CD8-positive, alpha-beta memory T cell (primary cell): ENCODE measurements at places on chromosomes 6 and 20. TPM values are rescaled to one million over a fixed set of nuclear protein-coding genes. Genes with fewer than 3 reads are reported as not detected.

The TNF gene
- total RNA-seq = 207 TPM

The TRAPPC3L gene
- total RNA-seq = not detected

The CLPSL2 gene
- total RNA-seq = not detected

- no peak overlapping the region for H3K4me3 ChIP-seq
- H3K27ac ChIP-seq = no peak overlapping the region
- H3K4me1 ChIP-seq = no peaks in the 10 kb centered on the region
- H3K27me3 ChIP-seq = no peaks in the 10 kb centered on the region
Measured at GRCh38 chr20:58715801-58716475, 23.3 kb downstream of the NPEPL1 start.

DNA sequence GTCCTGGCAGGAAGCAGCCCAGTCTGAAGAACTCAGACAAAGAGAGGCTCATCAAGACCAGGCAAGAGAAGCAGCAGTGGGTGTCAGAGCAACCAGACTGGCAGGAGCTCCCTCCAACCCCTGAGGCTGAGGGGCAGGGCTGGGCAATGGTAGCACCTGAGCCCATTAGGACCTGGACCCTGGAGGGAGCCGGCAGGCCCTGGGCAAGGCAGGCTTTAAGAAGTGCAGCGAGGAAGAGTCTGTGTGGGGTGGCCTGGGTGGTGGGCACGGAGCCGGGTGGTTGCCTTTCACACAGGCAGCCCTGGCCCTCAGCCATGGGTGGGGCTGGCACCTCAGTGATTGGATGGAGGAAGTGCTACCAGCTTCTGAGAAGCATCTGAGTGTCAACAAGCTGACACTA, 33.1 kb upstream of the IRF4 start:
- no peak overlapping the region for H3K27ac ChIP-seq
- no peak for DNase-seq
- H3K27me3 ChIP-seq = no peaks in the 10 kb centered on the region
- H3K4me3 ChIP-seq = no peak overlapping the region

The PBOV1 gene
- not detected for total RNA-seq

The APOM gene
- 2.4 TPM for total RNA-seq

The TENT5A gene
- total RNA-seq = 0.57 TPM

The PPP1R14C gene
- 1.4 TPM for total RNA-seq

The IL20RA gene
- total RNA-seq = not detected

DNA sequence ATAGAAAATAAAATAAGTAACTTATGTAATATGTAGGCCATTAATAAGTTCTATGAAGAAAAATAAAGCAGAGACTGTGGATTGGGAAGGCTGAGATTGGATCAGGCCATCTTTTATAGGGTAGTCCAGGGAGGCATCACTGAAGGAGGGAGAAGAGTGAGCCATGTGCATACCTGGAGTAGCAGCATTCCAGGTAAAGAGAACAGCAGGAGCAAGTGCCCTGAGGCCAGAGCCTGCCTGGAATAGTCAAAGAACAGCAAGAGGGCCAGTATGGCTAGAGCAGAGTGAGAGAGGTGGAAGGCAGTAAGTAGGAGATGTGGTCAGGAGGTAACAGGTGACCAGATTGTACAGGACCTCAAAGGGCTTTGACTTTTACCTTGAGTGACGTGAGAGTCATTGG, 112.1 kb downstream of the EPM2A start:
- H3K27me3 ChIP-seq = no peaks in the 10 kb centered on the region
- no peak overlapping the region for H3K4me3 ChIP-seq
- H3K4me1 ChIP-seq = no peaks in the 10 kb centered on the region
- DNase-seq = no peak
- H3K27ac ChIP-seq = no peak overlapping the region
- no peaks in the 10 kb centered on the region for H3K36me3 ChIP-seq
